ENCODE measurements at places on chromosomes 7 and 10.

- DNase-seq = no peak
These were observed 20.0 kb upstream of the RABGEF1 start for GRCh38 chr7:66720561-66720960.

- DNase-seq = no peak
These were observed 1.5 kb downstream of the IRF5 start for GRCh38 chr7:128939075-128939860.

DNA sequence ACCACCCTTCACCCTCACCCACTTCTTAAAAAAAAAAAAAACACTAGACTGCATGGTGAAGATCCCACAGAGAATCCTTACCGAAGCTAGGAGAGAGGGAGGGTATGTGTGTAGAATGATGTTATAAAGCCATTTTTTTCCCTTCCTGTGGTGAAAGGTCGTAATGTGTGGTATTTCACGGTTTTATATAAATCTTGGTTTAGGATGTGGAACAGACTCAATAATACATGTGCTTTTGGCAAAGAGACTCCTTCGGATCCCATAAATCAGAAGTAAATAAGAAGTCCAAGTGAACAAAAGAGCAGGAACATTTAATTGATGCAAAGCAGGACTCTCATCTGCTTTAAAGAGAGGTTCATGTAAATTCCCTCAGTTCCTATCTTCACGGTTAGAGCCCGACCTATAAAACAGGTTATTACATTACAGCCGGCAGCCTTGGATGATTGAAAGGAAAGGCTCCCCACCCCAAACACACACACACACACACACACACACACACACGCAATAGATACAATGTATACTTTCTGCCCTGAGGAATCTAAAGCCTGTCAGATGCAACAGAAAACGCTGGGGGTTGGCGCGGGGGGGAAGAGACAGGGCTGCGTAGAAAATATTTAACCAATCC is 8.8 kb downstream of the DLX5 start:
- DNase-seq = no peak

GRCh38 chr7:59079-60016 is 133.0 kb upstream of the FAM20C start:
- no peak for DNase-seq

DNA sequence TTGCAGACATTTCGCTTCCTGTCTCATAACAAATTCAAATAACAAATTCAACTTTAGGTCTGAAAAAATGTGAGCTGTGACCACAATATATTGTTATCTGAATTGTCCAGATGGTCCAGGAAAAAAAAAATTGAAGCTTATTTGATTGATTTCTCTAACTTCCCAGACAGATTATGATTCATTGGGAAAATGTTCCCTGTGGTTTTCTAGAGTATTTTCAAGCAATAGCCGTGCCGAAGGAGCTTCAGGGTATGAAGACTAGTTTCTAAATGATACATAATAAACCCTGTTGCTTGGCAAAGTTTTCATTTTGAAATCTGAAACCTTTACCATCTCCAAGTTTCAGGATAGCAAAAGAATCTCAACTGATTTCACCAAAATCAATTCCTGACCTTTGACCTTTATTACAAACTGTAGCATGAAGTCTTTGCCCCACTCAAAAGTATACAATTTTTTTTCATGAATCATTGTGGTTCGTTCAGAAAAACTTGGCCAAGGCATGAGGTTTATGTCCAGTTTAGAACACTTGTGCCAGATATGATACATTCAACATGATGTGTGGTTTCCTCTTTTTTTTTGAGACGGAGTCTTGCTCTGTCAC is 109.9 kb downstream of the JCAD start:
- no peak for DNase-seq

DNA sequence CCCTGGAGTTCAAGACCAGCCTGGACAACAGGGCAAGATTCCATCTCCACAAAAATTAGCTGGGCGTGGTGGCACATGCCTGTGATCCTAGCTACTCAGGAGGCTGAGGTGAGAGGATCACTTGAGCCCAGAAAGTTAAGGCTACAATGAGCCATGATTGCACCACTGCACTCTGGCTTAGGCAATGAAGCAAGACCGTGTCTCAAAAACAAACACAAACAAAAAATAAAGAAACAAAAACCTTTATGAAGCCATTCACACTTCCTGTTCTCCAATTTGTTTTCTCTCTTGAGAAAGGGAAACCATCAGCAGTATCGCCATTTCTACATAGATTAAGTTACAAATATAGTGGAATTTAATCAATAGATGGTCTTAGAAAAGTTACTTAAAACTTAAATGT is 19.8 kb downstream of the YME1L1 start:
- DNase-seq = no peak

- no peak for DNase-seq
These were observed 342.7 kb downstream of the GRID1 start for GRCh38 chr10:86023931-86024280.

DNA sequence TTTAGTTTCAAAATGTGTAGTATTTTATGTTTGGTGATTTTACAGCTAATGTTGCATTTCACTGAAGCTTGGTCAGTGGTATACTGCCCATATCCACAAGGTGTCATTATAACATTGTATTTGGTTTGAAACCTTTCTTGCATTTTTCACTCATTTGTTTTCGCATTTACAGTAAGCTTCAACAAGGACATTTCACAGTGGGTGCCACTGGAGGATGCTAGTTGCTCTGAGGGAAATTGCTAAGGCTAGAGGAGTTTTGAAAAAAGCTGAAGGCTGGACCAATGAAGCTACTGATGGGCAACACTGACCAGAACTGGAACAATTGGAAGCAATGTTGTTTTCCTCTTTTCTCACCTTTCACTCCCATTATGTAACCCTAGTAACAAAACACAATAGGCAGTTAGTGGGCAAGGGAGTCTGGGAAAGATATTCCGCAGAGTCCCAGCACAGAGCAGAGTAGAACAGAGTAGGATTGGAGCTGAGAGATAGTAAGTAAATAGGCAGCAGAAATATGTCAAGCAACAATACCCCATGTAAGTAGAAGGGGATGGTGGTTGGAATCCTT is 23.6 kb upstream of the SRI start:
- no peak for DNase-seq

GRCh38 chr7:31991846-31992245 is 78.4 kb downstream of the PDE1C start:
- DNase-seq = no peak

GRCh38 chr7:112990624-112991023 is 96.0 kb downstream of the GPR85 start:
- DNase-seq = no peak

- no peak for DNase-seq
These were observed 496.7 kb downstream of the SH2D4B start for GRCh38 chr10:81034383-81034782.

GRCh38 chr10:9621216-9621615 is 1396.5 kb upstream of the CELF2 start:
- DNase-seq = no peak

GRCh38 chr10:126278851-126279250 is 109.4 kb downstream of the ADAM12 start:
- no peak for DNase-seq

DNA sequence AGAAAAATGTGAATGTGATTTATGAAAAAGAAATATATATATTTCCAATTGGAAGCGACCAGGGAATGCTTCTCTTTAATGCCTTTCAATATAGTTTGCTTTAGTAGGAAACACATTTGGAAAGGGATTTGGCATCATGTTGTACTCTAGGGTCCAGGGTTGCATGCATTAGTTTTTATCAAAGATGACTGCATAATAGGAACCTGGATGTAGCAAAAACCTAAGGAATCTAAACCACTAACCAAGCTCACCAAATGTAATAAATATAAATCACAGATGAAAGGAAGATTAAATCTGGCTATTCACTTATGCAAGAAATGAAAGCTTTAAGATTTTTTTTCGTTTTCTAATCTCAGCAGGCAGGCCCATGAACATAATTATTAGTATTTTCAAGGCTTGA is 120.0 kb downstream of the ATXN7L1 start:
- DNase-seq = no peak

GRCh38 chr7:25388681-25389080 is 160.4 kb upstream of the NPVF start:
- no peak for DNase-seq

- DNase-seq = no peak
These were observed 9.1 kb downstream of the DYNC2I1 start for GRCh38 chr7:158865462-158865922.

DNA sequence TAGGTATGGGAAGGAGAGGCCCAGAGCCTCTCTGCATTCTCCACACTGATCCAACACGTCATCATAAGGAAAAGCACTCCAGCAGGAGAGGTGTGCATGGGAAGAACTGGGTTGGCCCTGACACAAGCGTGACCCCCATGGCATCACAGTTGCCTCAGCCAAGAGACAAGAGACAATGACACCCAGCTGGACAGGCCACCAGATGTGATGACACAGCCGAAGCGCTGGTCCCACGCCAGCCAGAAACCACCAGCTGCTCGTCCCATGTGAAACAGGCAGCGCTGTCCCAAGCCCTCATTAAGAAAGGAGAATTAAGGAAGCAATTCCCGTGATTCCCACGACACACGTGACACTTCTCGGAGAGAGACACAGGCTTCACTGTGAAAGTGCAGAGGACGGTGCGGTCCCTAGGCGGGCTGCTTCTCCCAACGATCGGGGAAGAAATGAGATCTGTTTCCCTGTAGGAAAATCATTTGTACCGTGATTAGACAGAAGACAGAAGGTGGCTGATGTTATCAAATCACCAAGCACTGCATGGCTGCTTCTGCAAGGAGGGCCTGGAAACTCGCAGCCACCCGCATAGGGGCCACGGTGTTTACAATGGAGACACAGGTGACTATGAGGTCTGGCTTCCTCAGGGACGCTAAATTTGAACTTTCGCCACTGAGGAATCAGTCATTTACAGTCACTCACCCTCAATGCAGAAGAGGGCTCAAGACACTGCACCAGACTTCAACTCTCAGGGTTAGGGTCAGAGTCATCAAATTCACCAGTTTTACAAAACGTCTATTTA is 74.5 kb downstream of the DIP2C start:
- DNase-seq = no peak

DNA sequence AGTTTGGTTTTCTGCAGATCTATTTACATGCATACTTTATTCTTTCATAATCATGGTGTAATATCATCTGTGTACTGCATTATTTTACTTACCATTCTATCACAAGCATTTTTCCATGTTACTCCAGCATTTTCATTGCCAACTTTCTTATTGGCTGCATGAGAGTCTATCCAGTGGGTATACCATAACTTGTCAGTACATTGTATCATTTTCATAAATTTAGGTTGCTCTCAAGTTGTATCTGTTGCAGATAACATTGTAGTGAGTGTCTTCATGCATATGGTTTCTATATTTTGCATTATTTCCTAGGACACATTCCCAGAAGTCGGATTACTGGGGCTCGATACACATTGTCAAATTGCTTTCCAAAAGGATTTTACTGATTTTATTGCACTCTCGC is 87.2 kb upstream of the INSYN2A start:
- no peak for DNase-seq

GRCh38 chr10:12018438-12019282 is 23.9 kb downstream of the UPF2 start:
- DNase-seq = no peak

- no peak for DNase-seq
These were observed 63.6 kb downstream of the TES start for GRCh38 chr7:116273918-116274301.

DNA sequence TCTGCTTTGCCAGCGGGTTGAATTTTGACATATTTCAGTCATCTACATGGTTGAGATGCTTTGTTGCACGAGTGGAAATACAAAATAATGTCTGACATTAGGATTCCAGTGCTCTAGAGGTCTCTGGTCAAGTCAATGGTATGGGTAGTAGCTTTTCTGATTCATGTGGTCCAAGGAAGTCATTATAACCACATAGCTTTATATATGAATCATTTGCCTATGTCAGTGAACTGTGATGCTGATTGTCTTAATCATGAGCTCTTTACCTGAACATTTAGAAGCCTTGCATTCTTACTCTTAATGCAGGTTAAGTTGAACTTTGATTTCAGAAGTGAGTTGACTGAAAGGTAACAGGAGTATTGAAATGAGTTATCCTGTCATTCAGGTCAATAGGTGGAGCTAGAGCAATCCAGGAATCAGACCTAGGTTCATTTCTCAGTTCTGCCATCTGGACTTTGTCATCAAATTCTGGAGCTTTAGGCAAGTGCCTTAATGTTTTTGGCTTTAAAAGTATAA is 3.3 kb downstream of the MAPK8 start:
- DNase-seq = no peak

All from activated effector memory CD4-positive, alpha-beta T cell treated with Interleukin-2 at 50 U/mL for 16 hours (primary cell).